Upper lobe of right lung (tissue), 1 donor: ENCODE measurements at places on chromosomes 12 and 14. TPM values are rescaled to one million over a fixed set of nuclear protein-coding genes. Genes with fewer than 3 reads are reported as not detected.

DNA sequence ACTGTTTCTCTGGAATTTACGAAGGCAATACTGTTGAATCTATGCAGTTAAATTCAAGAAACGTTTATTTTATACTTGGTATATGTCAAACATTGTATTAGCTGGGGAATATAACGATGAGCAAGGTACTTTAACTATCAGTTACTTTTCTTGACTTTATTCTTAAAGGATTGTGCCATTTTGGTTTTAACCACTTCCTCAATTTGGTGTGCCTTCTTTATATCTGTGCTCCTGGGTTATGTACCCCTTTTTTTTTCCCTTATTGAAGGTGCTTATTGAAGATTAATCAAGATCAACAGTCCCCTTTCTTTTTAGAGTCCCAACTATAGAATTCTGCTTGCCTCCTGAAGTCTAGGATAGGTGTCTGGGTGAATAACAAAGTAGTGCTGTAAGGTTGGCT lies 5.8 kb downstream of the RAB21 start:
- DNase-seq: no peak
- no peaks in the 10 kb centered on the region for H3K27me3 ChIP-seq
- H3K4me3 ChIP-seq: no peak overlapping the region
- H3K36me3 ChIP-seq: peaks cover 14% of the 10 kb centered on the region

- H3K36me3 ChIP-seq: no peaks in the 10 kb centered on the region
- no peak overlapping the region for H3K4me3 ChIP-seq
- no peaks in the 10 kb centered on the region for H3K27me3 ChIP-seq
- peak; percentile 86 for DNase-seq
These were observed 27.0 kb downstream of the RIN3 start for GRCh38 chr14:92540472-92541048.

DNA sequence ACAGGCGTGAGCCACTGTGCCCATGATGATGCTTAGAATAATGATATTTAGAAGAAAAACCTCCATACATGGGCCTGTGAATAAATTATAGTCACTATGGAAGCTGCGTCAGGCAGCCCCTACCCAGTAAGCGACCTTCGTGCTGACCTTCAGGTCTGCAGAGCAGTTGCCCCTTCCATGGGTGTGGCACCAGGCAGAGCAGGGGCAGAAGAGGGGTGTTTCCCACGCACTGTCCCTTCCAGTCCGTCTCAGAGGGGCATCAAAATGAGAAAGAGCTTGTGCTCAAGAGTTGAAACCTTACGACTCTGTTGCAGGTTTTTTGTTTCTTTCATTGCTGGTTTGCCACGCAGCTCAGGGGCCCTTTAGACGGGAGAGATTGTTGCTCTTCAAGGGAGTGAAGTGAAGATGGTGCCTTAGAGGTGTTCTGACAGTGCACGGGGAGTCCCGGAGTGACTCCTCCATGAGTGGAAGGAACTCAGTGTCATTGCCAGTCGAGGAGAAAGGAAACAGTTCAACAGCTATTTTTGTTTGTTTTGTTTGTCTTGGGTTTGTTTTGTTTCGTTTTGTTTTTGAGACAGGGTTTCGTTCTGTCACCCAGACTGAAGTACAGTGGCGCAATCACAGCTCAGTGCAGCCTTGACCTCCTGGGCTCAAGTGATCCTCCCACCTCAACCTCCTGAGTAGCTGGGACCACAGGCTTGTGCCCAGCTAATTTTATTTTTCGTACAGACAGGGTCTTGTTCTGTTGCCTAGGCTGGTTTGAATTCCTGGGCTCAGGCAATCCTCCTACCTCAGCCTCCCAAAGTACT lies 13.9 kb downstream of the CKB start:
- H3K36me3 ChIP-seq: peaks cover 56% of the 10 kb centered on the region
- no peaks in the 10 kb centered on the region for H3K27me3 ChIP-seq
- H3K4me3 ChIP-seq: no peak overlapping the region
- no peak overlapping the region for H3K27ac ChIP-seq
- no peak for DNase-seq
- peaks cover 16% of the 10 kb centered on the region for H3K4me1 ChIP-seq

- H3K27me3 ChIP-seq: no peaks in the 10 kb centered on the region
- no peak overlapping the region for H3K27ac ChIP-seq
- no peaks in the 10 kb centered on the region for H3K36me3 ChIP-seq
- DNase-seq: no peak
- H3K4me3 ChIP-seq: no peak overlapping the region
These were observed 12.5 kb downstream of the PRIMA1 start for GRCh38 chr14:93775744-93776143.

CD63 gene
- 1,158 TPM for total RNA-seq

OTOGL gene
- total RNA-seq: 0.09 TPM

PTPRB gene
- total RNA-seq: 196 TPM
